ENCODE measurements at places on chromosomes 3 and 15. TPM values are rescaled to one million over a fixed set of nuclear protein-coding genes. Genes with fewer than 3 reads are reported as not detected.

The SERPINI2 gene
- not detected for total RNA-seq

The MYEF2 gene
- total RNA-seq = 63.5 TPM

The ALG1L2 gene
- total RNA-seq = not detected

The ARHGAP31 gene
- 33.6 TPM for total RNA-seq

- no peak for DNase-seq
Measured at GRCh38 chr3:28989646-28990089, 291.2 kb upstream of the RBMS3 start.

GRCh38 chr3:22748453-22749045, 454.6 kb upstream of the UBE2E2 start:
- no peak for DNase-seq

- DNase-seq = no peak
Measured at GRCh38 chr3:100630664-100631063, 21.3 kb downstream of the ADGRG7 start.

- no peak for DNase-seq
Measured at GRCh38 chr3:53703630-53704362, 142.4 kb downstream of the CHDH start.

DNA sequence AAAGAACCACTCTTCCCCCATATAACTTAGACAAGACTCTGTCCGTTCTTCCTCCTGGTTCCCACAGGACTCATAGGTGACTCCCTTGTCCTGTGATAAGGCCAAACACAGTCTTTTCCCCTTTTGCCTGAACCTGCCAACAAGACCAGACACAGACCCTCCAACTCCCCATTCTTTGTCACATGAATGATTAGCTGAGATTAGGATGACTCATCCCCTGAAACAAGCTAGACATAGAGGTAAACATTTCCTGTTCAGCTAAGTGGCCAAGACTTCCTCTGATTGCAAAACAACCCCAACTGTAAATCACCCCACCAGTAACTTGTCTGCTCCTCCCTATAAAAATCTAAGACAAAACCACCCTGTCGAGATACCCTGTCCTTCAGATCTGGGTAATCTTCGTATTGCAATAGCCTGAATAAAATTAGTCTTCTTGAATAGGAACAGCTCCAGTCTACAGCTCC, 11.4 kb upstream of the HTR3E start:
- no peak for DNase-seq

GRCh38 chr3:36380221-36381031, at the start of gene STAC:
TSS of gene STAC (plus strand) at chr3:36380504. CDS start at chr3:36380644, 140 bp downstream.
- no peak for DNase-seq

DNA sequence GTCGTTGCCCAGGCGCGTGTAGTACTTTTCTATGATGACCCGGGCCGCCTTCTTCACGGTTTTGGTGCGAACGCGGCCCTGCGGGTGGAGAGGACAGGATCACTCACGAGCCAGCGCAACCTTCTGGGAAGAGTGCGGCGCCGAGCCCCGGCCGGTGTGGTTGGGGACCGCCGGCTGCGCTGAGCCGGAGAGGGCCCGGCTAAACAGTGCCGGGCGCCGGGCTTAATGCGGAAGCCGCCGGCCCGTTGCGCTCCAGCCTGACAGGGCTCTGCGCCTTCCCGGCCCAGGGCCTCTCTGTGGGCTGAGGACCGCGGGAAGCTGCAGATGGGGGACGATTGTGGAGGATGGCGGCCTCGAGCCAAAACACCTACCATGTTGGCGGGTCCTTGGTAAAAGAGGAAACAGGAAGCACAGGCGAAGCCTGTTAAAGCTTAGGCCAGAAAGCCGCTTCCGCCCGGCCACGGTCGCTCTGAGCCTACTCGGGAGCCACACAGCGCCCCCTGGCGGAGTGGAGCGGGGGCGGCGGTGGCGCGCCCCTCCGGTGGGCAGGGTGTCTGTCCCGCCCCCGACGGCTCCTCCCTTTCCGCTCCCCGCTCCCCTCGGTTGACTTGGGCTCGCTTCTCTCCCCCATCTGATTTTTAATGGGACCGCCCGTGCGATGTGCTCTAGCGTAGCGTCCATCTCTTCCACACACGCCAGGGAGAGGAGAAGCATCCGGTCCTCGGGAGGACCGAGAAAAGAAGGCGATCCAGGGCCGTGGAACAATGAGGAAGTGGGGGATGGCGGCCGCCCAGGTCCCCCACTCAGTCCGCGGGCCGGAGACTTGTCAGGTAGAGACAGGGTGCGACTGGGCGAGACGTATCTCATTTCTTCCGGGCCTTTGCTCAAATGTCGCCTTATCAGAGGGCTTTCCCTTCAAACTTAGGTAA, at the start of gene RPS17:
Gene RPS17, minus strand, starts transcription at position 403 of the 929 bp plus-strand sequence. Its CDS starts 29 bp downstream, at position 374.
- peak; percentile 81 for DNase-seq

DNA sequence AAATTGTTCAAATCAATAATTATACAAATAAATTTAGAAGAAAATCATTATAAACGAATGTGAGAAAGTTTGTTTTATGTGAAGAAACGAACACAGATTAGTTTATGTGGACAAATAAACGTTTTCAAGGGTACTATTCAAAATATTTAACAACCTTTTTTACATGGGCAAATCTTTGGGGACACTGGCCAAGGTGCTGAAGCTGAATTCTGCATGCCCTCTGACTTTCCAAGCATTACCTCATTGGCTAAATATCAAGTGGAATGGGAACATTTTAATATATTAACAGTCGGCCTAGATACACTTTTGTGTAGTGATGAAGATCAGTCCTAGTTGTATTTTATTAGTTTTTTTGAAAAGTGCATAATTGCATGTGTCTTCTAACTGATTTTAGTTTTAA, 636.4 kb upstream of the DPPA4 start:
- DNase-seq = no peak

- DNase-seq = no peak
Measured at GRCh38 chr3:155948476-155948875, 78.0 kb downstream of the GMPS start.

DNA sequence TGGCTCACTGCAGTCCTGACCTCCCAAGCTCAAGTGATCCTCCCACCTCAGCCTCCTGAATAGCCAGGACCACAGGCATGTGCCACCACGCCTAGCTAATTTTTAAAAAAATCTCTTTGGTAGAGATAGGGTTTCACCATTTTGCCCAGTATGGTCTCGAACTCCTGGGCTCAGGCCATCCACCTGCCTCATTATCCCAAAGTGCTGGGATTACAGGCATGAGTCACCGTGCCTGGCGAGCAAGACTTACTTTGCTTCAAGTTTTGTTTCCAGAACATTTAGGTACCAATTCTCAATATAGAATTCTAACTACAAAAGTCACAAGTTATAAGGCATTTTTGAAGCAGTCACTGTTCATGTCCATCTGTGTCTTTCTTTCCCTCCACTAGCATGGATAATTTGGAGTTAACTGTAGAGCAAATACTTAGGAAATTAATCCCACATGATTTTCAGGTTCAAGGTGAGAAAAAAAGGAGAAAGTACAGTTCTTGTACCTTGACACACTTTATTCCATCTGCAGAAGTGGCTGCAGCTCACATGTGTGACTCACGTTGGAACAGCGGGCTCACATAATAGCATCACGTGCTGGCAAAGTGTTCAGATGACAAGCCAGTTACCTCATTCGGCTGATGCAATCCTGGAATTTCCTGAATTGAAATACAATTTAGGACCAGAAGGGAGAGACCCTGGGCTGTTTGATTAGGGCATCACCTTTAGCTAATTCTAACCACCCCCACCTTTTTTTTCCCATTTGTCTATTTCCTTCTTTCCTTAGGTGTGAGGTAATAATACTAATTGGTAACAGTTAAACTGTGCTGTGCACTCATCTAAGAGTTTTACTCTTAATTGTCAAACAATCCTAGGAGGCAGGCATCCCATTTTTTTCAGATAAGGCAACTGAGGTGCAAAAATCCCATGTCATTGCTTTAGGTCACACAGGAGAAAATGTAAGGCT, 46.9 kb upstream of the NEDD4 start:
- DNase-seq = peak; percentile 45
